ENCODE measurements at places on chromosomes 7 and 10. TPM values are rescaled to one million over a fixed set of nuclear protein-coding genes. Genes with fewer than 3 reads are reported as not detected.

Gene CRPPA
- 5.2 TPM for total RNA-seq

Gene NSMCE4A
- total RNA-seq, result 49.4 TPM

Gene BICC1
- 23.5 TPM for total RNA-seq

DNA sequence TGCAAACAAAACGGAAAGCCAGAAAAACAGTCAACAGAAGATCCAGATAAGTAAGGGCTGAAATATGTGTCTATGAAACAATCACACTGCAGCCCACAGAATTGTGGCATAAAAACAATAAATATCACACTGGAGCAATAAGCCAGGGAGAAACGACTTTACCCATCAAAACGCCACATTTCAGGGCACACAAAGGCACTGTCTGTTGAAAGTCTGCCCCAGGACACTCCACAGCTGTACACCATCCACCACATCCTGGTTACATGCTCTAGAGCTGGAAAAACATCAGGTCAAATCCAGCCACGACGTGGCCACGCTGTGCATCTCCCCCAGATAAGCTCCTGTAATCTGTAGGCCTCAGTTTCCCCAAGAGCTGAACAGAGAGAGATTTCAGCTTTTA, 88.7 kb downstream of the COBL start:
- H3K27me3 ChIP-seq, result no peaks in the 10 kb centered on the region
- no peaks in the 10 kb centered on the region for H3K36me3 ChIP-seq
- H3K27ac ChIP-seq, result no peak overlapping the region
- H3K4me3 ChIP-seq, result no peak overlapping the region
- no peak for DNase-seq

Gene RBP3
- total RNA-seq, result not detected

Gene ZNF777
- 13.8 TPM for total RNA-seq

- H3K27ac ChIP-seq, result no peak overlapping the region
- no peaks in the 10 kb centered on the region for H3K27me3 ChIP-seq
- no peaks in the 10 kb centered on the region for H3K36me3 ChIP-seq
Observed at GRCh38 chr10:103473261-103473671, 5.8 kb downstream of the CALHM3 start.

- H3K27ac ChIP-seq, result no peak overlapping the region
- H3K27me3 ChIP-seq, result no peaks in the 10 kb centered on the region
Observed at GRCh38 chr10:93352638-93353383, 129.3 kb downstream of the MYOF start.

DNA sequence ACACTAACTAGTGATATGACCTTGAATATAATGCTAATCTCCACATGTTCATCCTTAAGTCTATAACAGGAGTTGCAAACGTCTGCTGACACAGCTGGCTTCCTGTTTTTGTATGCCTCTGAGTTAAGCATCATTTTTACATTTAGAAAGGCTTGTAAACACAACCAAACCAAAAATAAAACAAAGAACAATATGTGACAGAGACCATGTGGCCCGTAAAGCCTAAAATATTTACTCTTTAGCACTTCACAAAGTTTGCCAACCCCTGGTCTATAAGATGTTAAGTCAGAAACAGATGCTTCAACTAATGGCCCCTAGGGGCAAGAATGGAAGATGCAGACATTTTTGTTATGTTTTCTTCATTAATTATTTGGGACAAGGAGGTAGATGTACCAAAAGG, 109.3 kb downstream of the CPEB3 start:
- no peaks in the 10 kb centered on the region for H3K4me1 ChIP-seq
- no peaks in the 10 kb centered on the region for H3K27me3 ChIP-seq
- no peak for DNase-seq
- no peak overlapping the region for H3K27ac ChIP-seq

GRCh38 chr7:1025743-1026581, 18.4 kb upstream of the GPR146 start:
- H3K27me3 ChIP-seq, result no peaks in the 10 kb centered on the region
- H3K36me3 ChIP-seq, result no peaks in the 10 kb centered on the region
- DNase-seq, result no peak
- H3K4me3 ChIP-seq, result no peak overlapping the region
- H3K27ac ChIP-seq, result no peak overlapping the region
- peaks cover 3% of the 10 kb centered on the region for H3K4me1 ChIP-seq

DNA sequence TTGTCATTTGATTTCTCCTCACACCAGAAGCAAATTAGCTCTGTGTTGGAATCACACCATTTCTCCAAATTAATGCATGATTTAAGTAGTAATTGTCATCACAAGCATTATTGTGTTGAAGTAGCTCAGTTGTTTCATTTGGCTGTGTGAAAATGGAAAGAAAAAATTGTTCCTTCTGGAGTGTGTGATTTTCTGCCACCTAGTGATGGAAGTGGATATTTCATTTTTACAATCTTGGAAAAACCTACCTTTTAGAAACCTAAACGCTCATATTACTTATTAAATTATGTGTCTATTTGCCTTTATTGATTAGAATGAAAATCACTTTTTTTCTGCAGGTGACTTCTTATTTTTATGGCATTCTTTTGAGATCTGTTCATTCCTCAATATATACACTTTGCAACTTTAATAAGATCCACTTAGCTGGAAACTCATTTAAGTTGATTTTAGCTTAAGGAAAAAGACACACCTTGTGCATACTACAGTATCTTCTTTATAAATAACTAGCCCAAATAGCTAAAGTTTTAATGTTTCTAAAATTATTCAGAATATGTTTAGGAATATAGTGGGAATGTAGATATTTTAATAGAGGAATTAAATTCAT, 50.0 kb downstream of the SRI start:
- H3K4me3 ChIP-seq, result no peak overlapping the region
- H3K27ac ChIP-seq, result no peak overlapping the region
- H3K36me3 ChIP-seq, result no peaks in the 10 kb centered on the region
- H3K27me3 ChIP-seq, result no peaks in the 10 kb centered on the region

DNA sequence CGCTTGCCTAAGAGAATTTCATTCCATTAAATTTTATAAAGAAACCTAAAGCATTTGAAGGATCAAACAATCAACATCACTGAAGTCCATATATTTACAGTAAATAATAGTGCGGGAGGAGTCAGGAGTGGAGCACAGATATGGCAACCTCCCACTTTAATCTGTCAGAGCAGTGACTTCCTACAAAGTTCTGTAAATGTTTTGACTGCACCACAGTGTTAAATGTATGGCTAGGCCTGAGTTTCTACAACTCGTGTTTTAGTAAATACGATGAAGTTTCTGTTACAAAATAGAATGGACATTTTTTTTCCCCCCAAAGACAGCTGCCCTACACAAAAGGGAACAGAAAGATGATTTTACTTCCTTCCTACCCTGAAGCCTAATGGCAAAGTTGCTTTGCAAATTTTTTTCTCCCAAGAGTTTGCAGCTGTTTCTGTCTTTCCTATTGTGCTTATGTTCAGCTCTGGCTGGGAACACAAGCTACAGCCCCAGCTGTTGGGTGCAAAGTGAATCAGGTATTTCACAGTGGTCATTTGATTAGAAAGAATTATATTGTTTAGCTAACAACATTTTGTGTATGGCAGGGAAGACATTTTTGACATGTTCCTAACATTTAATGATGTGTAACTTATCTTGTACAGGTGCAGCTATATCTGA, 62.1 kb downstream of the MET start:
- DNase-seq, result no peak
- H3K27me3 ChIP-seq, result no peaks in the 10 kb centered on the region
- no peaks in the 10 kb centered on the region for H3K36me3 ChIP-seq
- no peak overlapping the region for H3K27ac ChIP-seq

- H3K4me3 ChIP-seq, result no peak overlapping the region
- DNase-seq, result no peak
- H3K4me1 ChIP-seq, result peaks cover 13% of the 10 kb centered on the region
- no peaks in the 10 kb centered on the region for H3K27me3 ChIP-seq
Observed at GRCh38 chr10:18164093-18164492, 23.9 kb downstream of the CACNB2 start.

- H3K27me3 ChIP-seq, result no peaks in the 10 kb centered on the region
- no peaks in the 10 kb centered on the region for H3K4me1 ChIP-seq
- H3K36me3 ChIP-seq, result no peaks in the 10 kb centered on the region
- H3K4me3 ChIP-seq, result no peak overlapping the region
Observed at GRCh38 chr7:3218411-3219225, 82.4 kb upstream of the SDK1 start.

DNA sequence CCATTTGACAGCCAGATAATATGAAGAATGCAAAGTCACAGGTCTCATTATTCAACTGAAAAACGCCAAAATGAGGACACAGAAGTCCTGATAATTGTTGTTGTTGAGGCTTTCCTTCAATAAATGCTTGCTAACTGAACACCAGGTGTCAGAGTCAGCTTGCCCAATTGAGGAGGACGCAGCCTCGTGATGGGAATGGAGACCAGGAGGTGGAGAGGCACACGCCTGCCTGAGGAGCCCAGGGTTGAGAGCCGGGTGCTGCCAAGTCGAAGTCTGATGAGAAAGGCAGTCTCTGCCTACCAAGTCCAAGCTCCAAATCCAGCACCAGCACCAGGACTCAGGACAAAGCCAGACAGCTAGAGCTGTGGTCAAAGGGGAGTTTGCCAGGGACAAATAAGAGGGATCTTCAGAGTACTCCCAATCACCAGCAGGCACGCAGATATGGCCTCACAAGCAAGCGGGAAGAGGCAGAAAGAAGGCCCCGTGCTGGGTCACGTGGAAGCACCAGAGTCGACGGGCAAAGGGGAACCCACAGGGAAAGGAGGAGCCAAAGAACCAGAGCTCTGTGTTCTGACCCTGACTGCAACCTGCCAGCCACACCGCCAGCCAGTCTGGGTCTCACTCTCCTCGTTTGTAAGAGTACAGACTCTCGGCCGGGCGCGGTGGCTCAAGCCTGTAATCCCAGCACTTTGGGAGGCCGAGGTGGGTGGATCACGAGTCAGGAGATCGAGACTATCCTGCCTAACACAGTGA, 47.6 kb downstream of the VOPP1 start:
- no peak overlapping the region for H3K4me3 ChIP-seq
- no peak overlapping the region for H3K27ac ChIP-seq
- peaks cover 9% of the 10 kb centered on the region for H3K4me1 ChIP-seq
- H3K36me3 ChIP-seq, result no peaks in the 10 kb centered on the region
- no peak for DNase-seq

GRCh38 chr7:127250312-127251035, 2.3 kb downstream of the GRM8 start:
- peaks cover 7% of the 10 kb centered on the region for H3K4me1 ChIP-seq
- no peaks in the 10 kb centered on the region for H3K36me3 ChIP-seq
- no peak overlapping the region for H3K27ac ChIP-seq
- DNase-seq, result no peak

DNA sequence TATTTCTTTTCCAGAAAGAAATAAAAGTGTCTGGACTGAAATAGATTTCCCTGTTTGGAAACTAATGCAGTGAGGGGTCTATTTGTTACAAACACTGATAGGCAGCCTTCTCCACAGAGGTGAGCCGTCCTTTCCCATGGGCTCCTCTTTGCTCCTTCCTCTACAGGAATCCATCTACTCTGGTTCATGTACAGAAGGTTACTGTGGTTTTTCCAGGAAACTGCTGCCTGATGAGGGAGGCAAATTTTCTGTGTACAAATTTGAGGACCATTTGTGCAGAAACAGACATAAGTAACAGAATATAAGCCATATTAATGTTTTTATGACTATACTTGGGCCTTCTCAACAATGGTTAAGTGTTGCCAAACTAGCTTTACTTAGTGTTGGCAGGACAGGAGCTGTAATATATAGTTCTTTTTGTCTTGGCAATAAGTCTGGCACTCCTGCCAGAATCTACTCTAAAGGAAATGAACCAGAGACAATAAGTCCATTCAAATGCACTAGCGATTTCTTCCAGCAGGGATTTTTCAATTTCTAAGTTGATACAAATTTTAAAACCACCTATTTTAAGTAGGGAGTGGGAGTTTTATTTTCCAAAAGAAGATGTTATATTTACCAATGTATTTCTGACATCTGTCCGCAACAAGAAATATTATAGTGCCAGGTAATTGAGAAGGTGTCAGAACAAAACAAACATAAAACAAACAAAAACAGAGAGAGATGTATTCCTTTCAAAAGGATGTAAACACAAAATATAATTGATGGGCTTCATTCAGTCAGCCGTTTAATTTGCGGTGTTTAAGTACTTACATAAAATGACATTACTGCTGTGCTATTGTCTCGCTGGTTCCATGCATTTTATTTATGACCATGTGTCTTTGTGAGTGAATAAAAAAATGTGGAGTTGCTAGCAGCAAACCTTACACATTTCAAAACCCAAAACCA, 91.0 kb upstream of the NFE2L3 start:
- DNase-seq, result no peak
- no peaks in the 10 kb centered on the region for H3K36me3 ChIP-seq
- H3K27me3 ChIP-seq, result no peaks in the 10 kb centered on the region
- no peaks in the 10 kb centered on the region for H3K4me1 ChIP-seq
- no peak overlapping the region for H3K4me3 ChIP-seq

DNA sequence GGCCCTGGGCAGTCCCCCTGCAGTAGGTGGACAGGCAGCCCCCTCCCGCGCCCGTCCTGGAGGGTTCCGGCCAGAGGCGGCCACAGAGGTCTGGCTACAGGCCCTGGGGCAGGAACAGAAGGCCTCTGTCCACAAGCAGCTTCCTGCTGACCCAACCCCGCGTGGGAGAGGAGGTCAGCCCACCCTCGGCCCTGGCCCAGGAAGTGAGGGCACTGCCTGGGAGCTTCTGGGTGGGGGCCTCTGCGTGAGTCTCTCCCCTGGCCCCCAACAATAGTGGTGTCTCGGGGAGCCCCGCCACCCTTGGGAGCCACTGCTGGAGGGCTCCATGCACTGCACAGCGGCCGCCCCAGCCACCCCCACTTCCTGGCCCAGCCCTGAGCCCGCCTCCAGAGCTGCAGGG, 4.7 kb downstream of the MICALL2 start:
- peaks cover 7% of the 10 kb centered on the region for H3K4me1 ChIP-seq
- H3K36me3 ChIP-seq, result no peaks in the 10 kb centered on the region
- DNase-seq, result no peak
- no peak overlapping the region for H3K27ac ChIP-seq
- H3K4me3 ChIP-seq, result no peak overlapping the region

Gene AKR1D1
- total RNA-seq, result not detected

Gene NUTM2B
- total RNA-seq, result 1.3 TPM

GRCh38 chr7:150351587-150352194, 10.3 kb upstream of the RARRES2 start:
- no peaks in the 10 kb centered on the region for H3K36me3 ChIP-seq
- H3K27me3 ChIP-seq, result no peaks in the 10 kb centered on the region
- no peak overlapping the region for H3K4me3 ChIP-seq
- H3K4me1 ChIP-seq, result peaks cover 7% of the 10 kb centered on the region
- DNase-seq, result no peak

Gene SUN3
- total RNA-seq, result not detected

Gene MTG1
- total RNA-seq, result 30.2 TPM

Gene ICA1
- total RNA-seq, result 2.8 TPM

- no peaks in the 10 kb centered on the region for H3K27me3 ChIP-seq
- no peaks in the 10 kb centered on the region for H3K36me3 ChIP-seq
- no peak overlapping the region for H3K27ac ChIP-seq
- H3K4me1 ChIP-seq, result no peaks in the 10 kb centered on the region
- no peak for DNase-seq
Observed at GRCh38 chr7:123598657-123599056, 3.0 kb upstream of the ASB15 start.

Gene FUOM
- 23.1 TPM for total RNA-seq

- H3K27ac ChIP-seq, result no peak overlapping the region
- no peak for DNase-seq
- no peaks in the 10 kb centered on the region for H3K4me1 ChIP-seq
- no peaks in the 10 kb centered on the region for H3K27me3 ChIP-seq
Observed at GRCh38 chr7:82019551-82020475, 250.0 kb upstream of the HGF start.

Measured in ovary (tissue), 10 donors.